ENCODE measurements at places on chromosomes 3 and 15. TPM values are rescaled to one million over a fixed set of nuclear protein-coding genes. Genes with fewer than 3 reads are reported as not detected.
A peak's percentile ranks its signal among the peaks of the same experiment; 100 is the strongest.

DNA sequence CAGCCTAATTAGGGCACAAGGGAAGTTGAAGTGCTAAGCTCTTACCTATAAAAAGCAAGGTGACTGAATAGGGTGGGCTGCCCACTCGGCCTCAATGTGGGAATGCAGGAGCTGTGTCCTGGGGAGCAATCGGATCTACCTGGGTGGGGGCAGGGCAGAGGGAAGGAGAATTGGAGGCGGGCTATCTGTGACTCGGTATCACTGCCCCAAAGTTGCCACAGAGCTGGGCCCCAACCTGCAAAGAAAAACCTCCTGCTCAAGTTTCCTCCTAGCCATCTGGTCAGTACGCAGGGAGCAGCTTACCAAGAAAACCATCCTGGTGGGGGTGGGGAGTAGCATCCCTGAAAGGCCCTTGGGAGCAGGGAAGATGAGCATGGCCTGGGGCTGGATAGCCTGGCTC, 10.7 kb downstream of the CIB2 start:
- DNase-seq: no peak

DNA sequence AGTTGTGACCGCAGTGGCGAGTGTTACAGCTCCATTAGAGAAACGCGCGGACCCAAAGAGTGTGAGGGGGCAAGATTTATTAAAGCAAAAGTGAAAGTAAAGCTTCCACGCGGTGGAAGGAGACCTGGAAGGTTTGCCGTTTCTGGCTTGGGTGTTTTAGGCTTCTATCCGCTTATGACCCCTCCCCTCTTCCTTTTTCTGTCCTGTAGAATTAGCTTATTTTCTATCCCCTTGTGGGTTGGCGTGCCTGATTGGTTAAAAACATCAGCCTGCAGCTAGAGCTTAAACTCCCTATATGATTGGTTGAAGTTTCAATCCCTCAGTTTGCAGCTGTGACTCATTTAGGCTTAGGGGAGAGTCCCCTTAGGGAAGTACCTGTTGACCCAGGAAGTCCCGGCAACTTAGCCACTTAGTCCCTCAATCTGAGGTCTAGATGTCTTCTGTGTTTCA, 39.6 kb downstream of the C3orf38 start:
- no peak for DNase-seq

GRCh38 chr3:40652072-40652471, 127.3 kb downstream of the ZNF621 start:
- DNase-seq: no peak

CLDN18 gene
- total RNA-seq: not detected

DNA sequence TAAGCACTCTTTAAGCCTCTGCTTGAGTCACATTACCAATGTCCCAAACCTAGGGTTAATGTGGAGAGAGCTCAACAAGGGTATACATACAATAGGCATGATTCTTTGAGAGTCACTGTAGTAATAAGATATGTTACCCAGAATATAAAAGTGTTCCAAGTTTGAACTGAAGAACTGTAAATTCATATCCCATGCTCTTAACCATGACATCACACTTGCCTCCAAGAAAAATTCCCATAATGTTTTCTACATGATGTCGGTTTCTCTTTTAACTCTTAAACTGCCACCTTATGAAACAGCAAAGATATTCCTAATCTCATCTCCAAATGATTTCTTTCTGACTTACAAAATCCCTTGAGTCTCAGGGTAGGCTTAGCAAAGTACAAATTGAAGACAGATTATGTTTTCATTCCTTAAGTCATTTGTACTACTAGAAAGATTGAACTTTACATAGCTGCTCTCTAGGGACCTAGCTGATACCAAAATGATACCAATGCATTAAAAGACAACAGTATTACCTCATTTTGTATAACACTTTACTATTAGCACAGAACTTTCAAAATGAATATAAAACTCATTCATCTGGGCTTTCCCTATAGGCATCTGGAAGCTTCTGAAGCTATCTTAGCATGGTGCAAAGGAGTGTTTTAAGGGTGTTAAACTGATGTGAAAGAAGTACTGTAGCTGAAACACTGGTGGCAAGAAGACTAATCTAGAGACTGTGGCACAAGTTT, 127.1 kb downstream of the KCNMB2 start:
- DNase-seq: no peak

- DNase-seq: no peak
Measured at GRCh38 chr15:89436560-89437311, 59.6 kb downstream of the RHCG start.

DNA sequence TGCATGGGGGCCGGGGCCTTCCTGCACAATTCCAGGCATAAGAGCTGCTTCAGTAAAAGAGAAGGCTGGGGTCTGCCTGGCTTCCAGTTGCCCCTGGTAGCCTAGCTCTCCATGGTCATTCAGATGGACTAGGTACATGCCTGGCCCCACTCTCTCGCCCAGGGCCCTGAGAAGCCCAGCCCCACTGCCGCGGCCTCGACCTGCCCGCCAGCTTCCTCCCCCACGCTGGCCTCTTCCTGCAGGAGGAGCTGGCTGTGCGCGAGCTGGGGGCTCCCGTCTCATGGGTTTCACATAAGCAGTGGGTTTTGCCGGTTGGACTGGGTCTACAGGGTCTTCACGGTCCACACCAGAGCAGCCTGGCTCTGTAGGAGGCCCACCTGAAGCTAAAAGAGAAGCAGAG, 3.6 kb downstream of the PRR20G start:
- DNase-seq: no peak

- no peak for DNase-seq
Measured at GRCh38 chr15:97692301-97693015, 268.0 kb upstream of the ARRDC4 start.

GRCh38 chr3:12918231-12918630, 76.9 kb upstream of the RPL32 start:
- DNase-seq: no peak

SLC12A1 gene
- total RNA-seq: not detected

- no peak for DNase-seq
Measured at GRCh38 chr3:46902188-46902631, 24.7 kb downstream of the PTH1R start.

FSTL1 gene
- 309 TPM for total RNA-seq

GRCh38 chr3:143465666-143466065, 346.1 kb downstream of the CHST2 start:
- DNase-seq: no peak

DNA sequence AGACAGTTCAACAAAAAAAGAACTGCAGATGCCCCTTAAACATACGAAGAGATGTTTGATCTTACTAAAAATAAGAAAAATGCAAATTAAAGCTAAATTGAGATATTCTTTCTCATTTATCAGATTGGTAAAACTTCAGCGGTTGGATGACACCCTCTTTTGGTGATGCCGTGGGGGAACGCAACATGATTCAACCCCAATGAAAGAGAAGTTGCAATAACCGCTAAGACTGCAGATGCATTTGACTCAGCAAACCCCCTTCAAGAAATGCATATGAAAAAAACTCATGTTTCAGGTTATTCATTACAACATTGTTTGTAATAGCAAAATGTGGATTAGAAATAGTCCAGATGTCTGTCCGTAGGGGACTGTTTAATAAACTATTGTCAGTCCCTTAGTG, 3.6 kb downstream of the KLHL6 start:
- no peak for DNase-seq

DNA sequence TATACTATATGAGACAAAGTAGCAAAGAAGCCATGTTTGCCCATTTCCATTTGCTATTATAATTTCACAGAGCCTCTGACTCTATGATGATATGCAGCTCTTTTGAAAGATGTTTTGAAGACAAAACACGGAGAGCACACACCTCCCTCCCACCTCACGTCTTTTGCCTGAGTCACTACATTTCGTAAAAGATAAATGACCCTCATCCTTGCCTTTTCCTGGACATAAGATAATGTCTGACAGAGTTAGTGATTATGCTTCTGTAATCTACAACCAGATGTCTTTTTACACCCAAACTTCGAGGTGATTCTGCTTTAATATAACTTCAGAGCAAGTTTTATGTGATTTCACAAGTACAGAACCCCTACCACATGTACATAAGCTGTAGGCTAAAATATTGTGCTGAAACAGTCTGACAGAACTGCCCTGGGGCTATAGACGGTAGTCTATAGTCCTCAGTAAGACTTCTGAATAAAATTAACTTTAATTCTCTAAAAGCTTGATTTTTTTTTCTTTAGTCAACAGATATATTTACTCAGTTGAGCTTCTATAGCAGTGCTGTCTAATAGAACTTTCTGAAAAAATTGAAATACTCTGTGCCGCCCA, 99.9 kb downstream of the CD200R1L start:
- no peak for DNase-seq

GLDN gene
- total RNA-seq: 50.7 TPM

DNA sequence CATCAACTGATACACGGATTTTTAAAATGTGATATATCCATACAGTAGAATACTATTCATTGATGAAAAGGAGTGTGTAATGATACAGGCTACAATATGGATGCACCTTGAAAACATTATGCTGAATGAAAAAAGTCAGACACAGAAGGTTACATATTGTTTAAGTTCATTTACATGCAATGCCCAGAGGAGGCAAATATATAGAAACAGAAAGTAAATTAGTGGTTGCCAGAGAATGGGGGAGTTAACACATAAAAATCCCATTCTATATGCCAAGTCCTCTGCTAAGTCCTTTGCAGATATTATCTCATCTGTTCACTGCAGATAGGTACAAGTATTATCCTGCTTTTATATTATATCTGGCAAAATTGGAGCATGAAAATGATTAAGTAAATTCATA, 22.1 kb upstream of the CDIN1 start:
- no peak for DNase-seq

- DNase-seq: no peak
Measured at GRCh38 chr3:148998715-148999423, 7.5 kb downstream of the GYG1 start.

GRCh38 chr3:183188895-183189462, 26.4 kb upstream of the LAMP3 start:
- DNase-seq: no peak

LIPC gene
- total RNA-seq: 4.0 TPM

DNA sequence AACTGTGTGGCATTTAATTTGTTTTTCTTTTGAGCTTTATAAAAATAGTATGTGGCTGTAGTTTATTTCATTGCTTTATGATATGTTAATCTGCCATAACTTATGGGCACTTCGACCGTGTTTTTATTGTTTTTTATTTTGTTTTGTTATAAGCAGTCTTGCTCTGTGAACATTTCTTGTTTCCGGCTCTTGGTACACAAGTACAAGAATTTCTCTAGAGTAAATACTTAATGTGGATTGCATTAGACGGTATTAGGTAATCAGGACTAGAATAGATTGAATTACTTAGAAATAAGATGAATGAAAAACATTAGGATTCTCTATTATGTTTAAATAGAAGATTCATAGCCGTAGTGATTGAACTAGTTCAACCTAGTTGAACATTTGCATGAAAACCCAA, 2.1 kb downstream of the ZFAND6 start:
- no peak for DNase-seq

DNA sequence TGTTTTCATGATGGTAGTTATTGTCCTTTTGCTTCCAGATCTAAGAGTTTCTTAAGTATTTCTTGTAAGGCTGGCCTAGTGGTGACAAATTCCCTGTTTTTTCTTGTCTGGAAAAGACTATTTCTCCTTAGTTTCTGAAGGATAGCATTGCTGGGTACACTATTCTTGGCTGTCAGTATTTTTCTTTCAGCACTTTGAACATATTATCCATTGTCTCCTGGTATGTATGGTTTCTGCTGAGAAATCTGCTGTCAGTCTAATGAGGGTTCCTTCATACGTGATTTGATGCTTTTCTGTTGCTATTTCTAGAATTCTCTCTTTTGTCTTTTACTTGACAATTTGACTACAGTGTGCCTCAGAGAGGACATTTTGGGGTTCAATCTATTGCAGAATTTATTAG, 134.3 kb downstream of the CGGBP1 start:
- no peak for DNase-seq

- DNase-seq: no peak
Measured at GRCh38 chr15:66308531-66308930, 15.2 kb downstream of the DIS3L start.

DNA sequence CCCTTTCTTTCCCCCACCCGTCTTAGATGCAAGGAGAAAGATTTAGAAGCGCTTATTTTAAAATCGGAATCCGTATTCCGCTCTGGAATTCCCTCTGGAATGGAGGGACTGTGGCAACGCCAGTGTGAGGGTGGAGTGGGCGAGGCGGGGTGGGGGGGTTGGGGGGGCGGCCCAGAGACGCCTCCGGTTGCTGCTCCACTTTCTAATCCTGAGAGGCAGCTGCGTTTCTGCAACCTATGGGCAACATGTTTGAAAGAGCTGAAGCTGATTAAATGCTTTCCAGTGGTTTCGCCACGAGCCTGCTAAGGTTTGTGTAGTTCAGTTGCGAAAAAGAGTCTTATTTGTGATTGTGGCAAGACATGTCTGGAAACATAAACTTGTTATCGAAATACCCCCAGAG, at the start of gene CCK:
TSS of gene CCK (minus strand) at position 101 of the 400 bp plus-strand sequence. CDS start 2,555 bp downstream, outside the sequence.
- DNase-seq: no peak

FAM174B gene
- total RNA-seq: 1.0 TPM

ACTC1 gene
- total RNA-seq: 0.33 TPM

DNA sequence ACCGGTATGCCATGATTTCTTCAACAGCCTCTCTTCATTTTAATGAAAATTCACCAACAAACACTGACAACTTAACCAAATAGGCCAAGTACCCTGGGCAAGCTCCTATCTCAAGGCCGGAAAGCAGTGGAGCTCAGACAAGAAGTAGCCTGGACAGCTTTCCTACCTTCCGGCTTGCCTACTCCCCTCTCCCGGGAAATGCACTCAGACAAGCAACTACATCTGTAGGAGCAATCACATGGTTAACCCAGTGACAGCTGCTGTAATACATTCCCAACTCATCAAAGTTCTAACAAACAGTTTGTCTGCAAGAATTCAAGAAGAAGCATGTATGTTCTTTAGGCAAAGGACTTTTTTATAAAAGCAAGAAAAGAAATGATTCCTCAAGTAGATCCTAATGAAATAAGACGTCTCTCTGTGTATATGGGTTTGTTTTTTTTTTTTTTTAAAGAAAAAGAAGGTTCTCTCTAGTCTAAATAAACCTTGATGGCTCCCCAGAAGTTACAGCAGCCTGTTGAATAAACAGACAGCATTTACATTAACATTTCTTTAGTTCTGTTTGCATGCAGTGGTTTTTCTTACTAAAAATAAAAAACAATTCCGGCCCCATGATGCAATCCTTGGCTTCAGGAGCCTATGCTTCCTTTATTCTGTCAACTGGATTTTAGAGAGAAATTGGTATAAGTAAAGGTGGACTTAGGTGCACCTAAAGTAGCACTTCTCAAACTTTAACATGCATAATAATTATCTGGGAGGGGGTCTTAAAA, 278.7 kb downstream of the NEK10 start:
- DNase-seq: no peak

DNA sequence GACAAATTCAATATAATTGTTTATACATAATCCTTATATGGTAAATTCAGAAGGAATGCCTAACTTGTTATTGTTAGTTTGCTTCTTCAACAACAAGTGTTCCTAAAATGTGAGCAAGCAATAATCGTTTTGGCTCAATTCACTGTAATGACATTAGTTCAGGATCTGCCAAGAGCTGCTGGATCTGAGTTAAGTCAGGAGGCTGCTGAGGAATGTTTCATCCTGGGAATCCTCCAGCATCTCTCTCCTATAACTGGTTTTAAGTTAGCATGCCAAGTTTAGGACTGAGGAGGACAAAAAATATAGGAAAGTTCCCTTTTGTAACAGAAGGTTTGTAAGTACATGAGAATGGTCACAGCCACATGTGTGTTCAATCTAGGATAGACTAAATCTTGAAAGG, 4.9 kb upstream of the GTF2A2 start:
- DNase-seq: peak; percentile 62

Data from fibroblast of lung (primary cell).